Naive thymus-derived CD4-positive, alpha-beta T cell (primary cell): ENCODE measurements at places on chromosomes 4 and X.

- no peak for DNase-seq
Observed at GRCh38 chrX:980587-981235, 231.7 kb downstream of the CRLF2 start.

DNA sequence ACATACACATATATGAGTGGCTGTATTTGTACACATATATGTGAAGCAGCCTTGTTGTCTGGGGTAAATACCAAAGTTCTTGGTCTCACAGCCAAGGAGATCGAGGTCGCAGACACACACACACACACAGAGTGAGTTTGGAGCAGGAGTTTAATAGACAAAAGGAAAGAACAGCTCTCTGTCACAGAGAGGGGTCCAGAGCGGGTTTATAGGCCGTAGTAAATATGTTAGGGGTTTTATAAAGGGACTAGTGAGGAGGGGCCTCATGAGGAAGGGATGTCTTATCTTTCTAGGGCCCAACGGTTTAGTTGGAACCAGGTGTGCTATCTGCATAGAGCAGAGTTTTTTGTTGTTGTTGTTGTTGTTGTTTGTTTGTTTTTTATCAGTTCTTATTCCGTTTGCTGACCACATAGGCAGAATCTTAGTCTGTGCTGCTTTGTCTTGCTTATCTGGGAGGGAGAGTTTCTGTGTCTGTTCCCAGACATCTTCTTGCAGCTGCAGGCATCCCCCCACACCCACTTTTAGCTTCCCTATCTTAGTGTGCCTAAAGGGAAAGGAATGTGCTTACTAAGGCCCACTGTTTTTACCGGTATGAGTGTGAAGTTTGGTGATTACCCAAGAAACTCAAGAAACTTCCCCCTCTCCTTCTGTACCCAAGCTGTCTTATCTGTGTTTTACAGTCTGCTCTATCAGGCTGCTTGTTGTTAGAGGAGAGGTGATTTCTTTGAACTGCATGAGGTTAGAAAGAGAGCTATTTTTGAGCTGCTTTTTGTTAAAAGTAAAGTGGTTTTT lies 91.9 kb downstream of the TENT5D start:
- DNase-seq: no peak

GRCh38 chr4:7470111-7470510 lies 35.4 kb upstream of the PSAPL1 start:
- DNase-seq: no peak

DNA sequence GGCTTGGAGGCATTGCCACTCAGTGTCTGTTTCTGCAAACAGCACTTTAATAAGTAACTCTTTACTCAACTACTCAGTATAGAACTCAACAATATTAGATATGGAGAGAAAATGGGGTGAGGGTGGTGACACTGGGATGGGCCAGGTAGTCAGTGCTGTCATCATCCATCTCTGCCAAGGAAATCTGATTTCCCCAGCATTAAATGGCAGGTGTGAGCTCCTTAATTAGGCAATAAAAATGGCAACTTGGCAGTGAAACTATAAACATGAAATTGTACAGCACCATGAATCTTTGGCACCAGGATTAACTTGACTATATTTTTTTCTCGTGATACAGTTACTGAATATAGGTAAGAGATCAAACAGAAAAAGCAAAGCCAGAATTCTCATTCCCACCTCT lies 146.2 kb downstream of the GLRA2 start:
- no peak for DNase-seq

- no peak for DNase-seq
Observed at GRCh38 chr4:112185740-112186670, 40.8 kb downstream of the FAM241A start.

DNA sequence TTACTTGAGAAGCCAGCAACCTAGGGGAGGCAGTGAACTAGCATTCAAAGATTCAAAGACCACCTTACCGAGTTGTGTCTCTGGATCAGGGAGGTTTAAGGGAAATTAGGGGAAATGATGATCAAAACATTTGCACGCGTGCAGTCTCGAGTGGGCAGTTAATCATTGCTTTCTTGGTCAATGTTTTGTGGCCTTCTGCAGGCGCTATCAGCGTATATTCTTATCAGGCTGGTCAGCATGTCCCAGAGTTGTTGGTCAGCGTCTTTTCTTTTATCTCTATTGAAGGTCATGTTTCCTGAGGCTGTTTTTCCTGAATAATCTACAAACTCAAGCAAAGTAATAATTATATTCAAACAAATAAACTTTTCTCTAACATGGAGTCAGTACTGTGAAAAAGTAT lies 84.0 kb upstream of the ZNF81 start:
- DNase-seq: no peak

DNA sequence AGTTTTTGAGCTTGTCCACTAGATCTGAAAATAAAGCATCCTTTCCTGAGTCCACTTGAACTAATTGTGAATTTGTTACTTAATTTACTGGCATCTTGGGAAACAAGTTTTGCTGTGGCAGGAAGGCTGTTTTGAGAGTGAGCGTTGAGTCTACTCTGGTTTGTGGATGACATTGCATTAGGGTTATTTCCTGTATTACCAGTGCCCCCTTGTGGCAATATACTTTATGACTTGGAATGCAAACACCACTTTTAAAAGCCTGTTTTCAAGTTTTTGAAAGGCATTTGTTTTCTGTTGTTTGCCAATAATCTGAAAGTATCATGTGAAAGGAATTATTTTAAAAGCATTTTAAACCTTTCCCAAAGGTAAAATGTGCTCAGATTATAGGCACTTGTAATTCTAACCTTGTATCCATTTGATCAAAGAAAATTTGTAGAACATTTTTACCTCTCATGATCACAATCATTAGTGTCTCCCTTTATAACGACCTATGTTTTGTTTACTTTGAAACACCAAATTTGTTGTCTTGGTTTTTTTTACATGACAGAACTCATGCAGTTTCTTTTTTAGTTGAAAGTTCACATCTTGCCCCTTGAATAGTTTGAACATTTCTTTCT lies 18.0 kb upstream of the CYP2U1 start:
- DNase-seq: no peak

DNA sequence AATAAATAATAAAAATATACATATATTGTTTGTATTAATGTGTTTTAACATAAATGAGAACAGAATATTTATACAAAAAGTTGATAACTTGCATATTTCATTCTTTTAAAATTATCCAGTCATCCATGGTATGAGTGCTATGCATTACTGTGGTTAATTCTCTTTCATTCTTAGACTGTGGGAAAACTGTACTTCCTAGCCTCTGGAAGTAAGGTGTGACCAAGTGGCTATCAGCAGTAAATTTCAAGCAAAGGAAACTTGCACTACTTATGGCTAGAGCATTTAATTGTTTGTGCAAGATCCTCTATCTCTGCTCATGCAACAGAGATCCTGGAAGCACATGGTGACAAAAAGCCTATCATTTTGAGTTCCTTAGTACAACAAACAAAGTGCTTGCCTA lies 1054.5 kb upstream of the PABPC4L start:
- no peak for DNase-seq

- no peak for DNase-seq
Observed at GRCh38 chr4:122960611-122961000, 38.2 kb upstream of the NUDT6 start.

GRCh38 chr4:110515676-110516075 lies 39.7 kb downstream of the ENPEP start:
- no peak for DNase-seq

DNA sequence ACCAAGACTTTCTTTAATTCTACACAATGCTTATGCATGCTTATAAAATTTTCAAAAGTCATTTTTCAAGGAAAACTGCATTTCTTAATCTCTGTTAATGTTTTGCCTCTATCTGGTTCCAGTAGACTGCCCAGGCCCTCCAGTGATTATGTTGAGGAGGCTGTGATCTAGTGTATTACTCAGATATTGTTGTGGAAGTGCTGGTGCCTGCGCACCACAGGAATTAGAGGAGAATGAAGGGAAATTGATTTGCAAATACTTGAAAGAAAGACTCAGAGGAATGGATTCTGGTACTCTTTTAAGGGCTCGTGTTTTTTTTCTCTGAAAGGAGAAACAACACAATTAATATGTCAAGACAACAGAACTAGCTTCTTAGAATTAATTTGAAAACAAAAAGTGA lies 1015.1 kb downstream of the RPA4 start:
- DNase-seq: no peak

GRCh38 chrX:19866626-19867410 lies 20.6 kb downstream of the SH3KBP1 start:
- no peak for DNase-seq

DNA sequence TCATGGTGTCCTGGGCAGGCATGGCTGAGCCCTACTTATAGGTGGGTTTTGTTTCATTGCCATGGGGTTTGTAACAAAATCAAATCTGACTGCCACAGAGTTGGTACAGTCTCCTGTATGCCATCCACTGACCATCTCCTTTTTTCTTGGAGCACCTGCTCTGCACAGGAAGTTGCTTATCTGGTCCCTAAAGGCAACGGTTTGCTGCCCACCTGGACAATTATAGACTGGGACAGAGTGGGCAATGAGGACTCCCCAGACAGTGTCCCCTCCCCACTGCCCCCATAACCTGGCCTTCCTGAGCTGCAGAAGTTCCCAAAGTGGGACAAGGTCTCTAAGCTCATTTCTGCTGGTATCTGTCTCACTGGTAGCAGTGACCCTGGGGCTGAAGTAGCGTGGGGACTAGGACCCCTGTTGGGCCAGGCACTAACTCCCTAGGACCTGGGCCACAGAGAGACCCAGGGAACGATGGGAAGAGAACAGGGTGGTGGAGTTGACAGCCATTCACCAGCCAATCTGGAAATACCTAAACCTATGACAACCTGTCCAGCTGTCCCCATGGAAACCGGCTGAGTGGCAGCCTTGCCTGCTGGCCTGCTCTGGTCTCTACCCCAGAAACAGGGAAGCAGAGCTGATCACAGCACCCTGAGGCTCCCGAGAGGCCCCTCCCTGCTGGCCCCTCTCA lies 64.7 kb downstream of the WFS1 start:
- no peak for DNase-seq

GRCh38 chr4:73005514-73005913 lies 64.0 kb downstream of the COX18 start:
- DNase-seq: no peak

- DNase-seq: no peak
Observed at GRCh38 chr4:147816382-147817254, 84.7 kb downstream of the ARHGAP10 start.

DNA sequence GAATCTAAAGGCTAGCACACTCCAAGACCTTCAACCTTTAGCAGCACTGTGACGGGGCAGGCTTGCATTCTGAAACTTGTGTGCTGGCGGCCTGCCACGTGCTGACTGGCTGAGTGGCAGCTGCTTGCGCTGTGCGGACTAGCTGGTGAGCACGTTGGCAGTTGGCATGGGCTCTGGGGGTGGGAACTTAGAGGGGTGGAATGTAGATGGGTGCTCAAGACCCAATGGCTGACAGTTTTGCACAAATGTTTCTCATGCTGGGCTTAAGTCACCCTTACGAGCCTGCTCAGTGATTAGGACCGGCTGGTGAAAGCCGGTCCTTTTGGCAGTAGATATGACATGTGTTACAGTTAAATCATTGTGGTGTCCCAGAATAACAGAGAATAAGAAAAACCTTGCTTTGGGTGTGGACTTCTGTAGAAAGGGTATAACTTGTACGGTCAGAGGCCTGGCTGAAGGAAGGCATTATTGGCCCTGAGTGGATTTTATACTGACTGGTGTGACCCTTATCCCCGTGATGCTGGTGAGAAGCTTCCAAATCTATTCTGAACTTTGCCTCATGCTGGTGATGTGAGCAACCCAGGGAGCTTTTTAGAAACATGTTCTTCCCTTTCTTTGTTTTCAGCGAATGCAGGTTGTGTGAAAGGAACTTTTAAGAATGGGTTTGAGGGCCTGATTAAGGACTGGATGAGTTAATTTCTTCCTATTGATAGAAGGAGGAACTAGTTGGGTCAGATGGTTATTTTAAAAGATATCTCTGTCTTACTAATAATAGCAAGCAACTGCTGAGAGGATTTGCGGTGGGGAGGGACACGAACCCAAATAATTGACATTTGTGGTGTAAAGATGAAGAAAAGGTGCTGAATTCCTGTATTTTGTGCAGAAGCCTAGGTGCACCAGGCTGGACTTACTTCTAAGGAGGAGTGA lies 107.4 kb upstream of the SLC4A4 start:
- DNase-seq: no peak

GRCh38 chr4:112002248-112002661 lies 143.0 kb upstream of the FAM241A start:
- no peak for DNase-seq

DNA sequence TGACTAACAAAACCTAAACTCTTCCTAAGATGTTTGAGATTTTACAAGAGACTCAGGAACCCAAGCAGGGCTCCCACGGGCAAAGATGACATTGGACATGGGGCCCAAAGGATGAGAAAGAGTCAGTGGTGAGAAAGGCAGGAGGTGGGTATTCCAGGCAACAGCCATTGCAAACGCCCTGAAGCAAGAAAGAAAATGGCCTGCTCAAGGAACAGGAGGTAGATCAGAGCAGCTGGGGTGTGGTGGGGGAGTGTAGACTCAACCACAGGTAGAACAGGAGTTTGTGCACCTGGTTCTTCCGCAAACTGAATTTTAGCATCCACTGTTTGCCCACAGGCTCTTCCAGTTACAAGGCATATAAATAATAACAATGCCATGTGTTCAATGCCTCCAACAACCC lies 3.3 kb downstream of the PPP2R2C start:
- DNase-seq: no peak

DNA sequence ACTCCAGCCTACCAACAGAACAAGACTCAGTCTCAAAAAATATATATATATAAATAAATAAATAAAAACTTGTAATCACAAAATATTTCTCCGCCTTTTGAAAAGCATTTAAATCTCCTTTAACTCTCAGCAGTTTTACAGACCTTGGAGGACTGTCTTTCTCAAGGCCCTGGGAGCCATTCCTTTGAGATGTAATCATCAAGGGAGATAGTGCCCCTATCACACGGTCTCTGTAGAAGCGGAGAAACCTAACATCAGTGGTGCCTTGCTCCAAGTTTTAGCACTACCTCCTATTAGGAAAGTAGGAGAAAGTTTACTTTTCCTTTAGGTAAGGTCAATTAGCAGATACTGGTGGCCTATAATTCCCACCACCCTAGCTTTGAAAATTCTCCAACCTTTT lies 58.5 kb downstream of the ANTXR2 start:
- no peak for DNase-seq

- DNase-seq: no peak
Observed at GRCh38 chr4:113978105-113978504, 1.3 kb downstream of the ARSJ start.

DNA sequence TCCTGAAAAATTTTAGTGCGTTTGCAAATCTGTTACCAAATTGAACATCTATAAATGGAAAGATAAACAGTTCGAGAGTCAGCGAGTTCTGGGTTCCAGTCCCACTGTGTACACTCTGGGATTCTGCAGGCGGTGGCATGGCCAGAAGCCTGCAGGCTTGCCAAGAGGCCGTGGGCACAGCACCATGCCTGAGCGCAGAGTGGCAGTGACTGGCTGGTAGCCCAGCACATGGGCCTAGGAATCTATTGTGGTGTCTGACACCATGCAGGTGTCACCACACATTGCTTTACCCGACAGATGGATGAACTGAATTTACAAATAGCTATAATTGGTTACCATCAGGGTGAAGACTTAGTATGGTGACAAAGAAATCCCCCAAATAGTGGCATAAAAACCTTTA lies 71.7 kb upstream of the TLR3 start:
- no peak for DNase-seq

- DNase-seq: no peak
Observed at GRCh38 chrX:15989716-15990115, 133.6 kb upstream of the GRPR start.

- DNase-seq: no peak
Observed at GRCh38 chr4:185550933-185551332, 15.6 kb upstream of the PDLIM3 start.

GRCh38 chrX:20438871-20439526 lies 172.3 kb upstream of the RPS6KA3 start:
- no peak for DNase-seq

GRCh38 chrX:41491267-41492004 lies 44.3 kb downstream of the NYX start:
- no peak for DNase-seq
